Muscle of back (tissue), 13 donors: ENCODE measurements at places on chromosomes 2 and 18.

DNA sequence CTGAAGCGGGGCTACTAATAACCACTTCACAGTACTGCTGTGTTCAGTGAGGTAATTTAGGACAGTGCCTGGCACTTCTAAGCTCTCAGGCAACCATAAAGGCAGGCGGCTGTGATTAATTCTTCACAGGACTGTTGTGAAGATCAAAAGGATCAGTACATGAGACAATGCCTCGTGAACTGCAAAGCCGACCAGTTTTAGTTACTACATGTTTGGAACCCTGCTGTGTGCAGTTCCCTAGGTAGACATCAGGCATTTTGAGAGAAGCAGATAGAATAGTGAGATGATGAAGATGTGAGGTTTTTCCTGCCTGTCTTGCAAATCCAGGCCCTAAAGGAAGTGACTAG is 19.1 kb downstream of the EFHD1 start:
- DNase-seq: no peak

- no peak for DNase-seq
Observed at GRCh38 chr18:22439447-22439846, 21.7 kb upstream of the CTAGE1 start.

DNA sequence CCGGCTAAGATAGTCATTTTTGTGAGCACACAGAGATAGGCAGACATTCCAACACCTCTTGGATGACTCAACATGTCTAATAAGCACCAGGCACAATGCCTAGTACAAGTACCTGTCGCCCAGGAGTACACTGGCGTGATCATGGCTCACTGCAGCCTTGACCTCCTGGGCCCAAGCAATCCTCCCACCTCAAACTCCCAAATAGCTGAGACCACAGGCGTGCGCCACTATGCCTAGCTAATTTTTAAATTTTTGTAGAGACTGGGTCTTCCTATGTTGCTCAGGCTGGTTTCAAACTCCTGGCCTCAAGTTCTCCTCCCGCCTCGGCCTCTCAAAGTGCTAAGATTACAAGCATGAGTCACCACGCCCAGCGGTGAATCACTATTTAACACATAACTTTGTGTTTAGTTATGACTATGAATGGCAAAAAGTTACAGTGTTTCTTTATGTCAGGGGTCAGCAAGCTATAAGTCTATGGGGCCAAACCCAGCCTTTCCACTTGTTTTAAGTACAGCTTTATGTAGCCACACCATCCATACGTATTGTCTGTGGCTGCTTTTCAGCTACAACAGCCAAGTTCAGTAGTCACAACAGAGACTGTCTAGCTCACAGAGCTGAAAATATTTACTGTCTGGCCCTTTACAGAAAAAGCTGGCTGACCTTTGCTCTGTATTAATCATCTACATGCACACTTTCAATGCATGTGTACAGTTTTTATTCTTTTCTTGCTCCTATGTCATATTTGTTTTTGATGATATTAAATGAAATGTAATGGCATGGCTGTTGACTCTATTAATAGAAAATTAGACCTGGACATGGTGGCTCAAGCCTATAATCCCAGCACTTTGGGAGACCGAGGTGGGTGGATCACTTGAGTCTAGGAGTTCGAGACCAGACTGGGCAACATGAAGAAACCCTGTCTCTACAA is 18.7 kb downstream of the ORC2 start:
- peak; percentile 67 for DNase-seq

DNA sequence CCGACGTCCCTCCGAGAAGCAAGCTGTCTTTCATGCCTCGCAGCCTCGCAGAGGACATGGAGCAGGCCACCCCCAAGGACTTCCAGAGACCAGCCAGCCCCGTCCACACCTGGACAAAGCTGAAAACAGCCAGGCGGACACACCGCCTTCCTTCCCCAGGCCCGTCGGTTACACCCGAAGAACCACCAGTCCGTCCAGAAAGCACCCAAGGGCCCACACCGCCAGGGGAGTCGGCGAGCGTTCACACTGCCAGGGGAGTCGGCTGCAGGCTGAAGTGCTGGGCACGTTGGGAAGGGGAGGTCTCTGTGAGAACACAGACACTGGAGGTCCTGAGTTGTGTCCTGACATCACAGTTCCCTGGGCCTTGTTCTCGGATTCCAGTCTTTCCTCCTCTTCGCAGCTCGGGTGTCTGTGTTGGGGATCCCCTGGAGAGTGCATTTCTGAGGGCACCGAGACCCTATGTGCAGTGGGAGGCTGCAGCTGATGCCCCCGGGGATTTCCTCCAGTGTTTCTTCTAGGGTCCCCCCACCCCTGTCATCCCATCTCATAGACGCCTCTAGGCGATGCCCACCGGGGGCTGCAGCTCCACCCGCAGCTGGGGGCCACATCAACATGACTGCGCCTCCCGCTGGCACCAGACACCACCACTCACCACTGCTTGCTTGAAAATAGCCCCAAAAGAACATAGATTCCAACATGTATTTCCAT is 344.4 kb upstream of the SALL3 start:
- no peak for DNase-seq

DNA sequence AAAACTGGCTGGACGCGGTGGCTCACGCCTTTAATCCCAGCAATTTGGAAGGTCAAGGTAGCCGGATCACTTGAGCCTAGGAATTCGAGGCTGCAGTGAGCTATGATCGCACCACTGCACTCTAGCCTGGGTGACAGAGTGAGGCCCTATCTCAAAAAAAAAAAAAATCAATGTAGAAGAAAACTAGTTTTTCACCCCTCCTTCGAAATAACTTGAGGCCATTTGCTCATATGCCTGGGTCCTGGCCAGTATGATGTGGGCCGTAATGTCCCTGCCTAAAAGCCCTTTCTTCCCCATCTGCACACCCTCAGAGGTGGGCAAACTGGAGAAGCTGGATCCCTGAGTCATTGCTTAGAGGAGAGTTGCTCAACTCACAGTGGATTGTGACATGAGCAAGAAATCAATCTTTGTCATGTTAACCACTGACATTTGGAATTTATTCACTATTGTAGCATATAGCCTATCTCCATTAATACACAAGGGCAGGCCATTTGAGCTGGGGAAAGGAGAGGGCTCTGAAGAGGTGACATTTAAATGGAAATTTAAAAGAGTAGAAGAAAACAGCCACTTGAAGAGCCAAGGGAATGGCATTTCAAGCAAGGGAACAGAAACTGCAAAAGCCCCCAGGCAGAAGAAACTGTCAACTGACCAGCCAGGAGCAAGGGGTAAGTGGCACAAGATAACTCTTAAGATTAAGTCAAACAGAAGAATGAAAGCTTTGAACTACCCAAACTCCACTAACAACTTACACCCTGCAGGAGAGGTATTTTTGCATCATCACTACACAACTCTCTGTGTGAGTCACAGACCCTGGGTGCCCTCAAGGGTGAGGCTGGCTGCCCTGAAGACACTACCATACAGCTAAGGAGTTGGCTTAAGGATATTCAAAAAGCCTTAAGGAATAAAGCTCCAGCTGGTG is 7.6 kb upstream of the METTL21A start:
- no peak for DNase-seq

DNA sequence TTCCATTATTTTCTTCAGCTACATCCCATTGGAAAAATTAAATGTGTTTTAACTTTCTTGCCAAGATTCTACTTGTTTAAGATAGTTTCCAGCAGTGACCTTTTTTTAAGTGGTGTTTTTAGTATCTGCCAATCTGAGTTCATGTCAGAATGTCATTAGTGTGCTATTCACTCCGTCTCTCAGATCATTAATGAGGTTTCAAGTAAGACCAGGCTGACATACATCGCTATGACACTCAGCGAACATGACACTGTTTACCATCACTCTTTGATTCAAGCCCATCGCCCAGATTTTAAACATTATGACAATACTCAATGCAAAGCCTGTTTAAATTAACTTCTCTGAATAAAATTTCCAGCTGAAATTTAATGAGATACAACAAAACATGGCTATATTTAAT is 272.0 kb upstream of the KYNU start:
- no peak for DNase-seq

- no peak for DNase-seq
Observed at GRCh38 chr2:63434024-63435001, 154.0 kb downstream of the WDPCP start.

- no peak for DNase-seq
Observed at GRCh38 chr18:74029161-74029560, 118.5 kb downstream of the FBXO15 start.

GRCh38 chr18:70279470-70279869 is 9.4 kb upstream of the SOCS6 start:
- no peak for DNase-seq

GRCh38 chr2:57205241-57205640 is 841.4 kb upstream of the VRK2 start:
- DNase-seq: no peak

DNA sequence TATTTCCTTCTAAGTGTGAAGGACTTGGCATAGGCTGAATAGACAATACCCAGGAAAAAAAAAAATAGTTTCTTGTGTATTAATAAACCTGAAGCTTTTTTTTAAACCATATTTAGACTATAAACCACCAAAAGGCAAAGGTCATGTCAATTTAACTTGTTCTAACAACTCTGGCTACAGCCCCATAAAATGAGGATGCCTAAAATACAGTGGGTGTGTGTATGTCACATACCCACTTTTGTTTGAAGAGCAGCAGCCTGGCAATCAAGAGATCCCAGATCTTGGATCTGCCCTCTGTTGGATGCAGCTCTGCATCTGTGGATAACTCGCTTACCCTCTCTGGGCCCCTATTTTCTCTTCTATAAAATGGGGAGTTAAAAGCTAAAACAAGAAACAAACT is 65.4 kb downstream of the SATB2 start:
- DNase-seq: no peak

GRCh38 chr2:222058819-222059445 is 239.9 kb downstream of the PAX3 start:
- DNase-seq: peak; percentile 44

GRCh38 chr2:38571193-38571592 is 31.5 kb downstream of the HNRNPLL start:
- DNase-seq: no peak

DNA sequence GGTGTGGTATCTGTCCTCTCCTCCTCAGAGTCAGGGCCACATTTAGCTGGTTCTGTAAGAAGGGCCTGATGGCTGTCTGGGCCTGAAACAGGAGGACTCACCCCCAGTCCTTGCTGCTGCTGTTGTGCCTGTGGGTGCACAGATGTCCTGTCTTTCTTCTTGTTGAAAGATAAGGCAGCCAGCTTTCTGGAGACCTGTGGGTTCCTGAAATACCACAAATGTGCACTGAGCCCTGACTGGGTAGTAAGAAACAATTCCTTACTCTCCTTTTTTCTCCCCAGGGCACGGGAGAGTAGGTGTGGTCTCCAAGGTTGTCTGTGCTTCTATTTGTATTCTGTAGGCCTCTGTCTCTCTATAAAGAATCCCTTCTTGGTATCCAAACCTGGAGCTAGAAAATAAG is 96.2 kb upstream of the DLX2 start:
- DNase-seq: no peak

GRCh38 chr2:212843409-212844199 is 305.0 kb upstream of the ERBB4 start:
- DNase-seq: peak; percentile 47

DNA sequence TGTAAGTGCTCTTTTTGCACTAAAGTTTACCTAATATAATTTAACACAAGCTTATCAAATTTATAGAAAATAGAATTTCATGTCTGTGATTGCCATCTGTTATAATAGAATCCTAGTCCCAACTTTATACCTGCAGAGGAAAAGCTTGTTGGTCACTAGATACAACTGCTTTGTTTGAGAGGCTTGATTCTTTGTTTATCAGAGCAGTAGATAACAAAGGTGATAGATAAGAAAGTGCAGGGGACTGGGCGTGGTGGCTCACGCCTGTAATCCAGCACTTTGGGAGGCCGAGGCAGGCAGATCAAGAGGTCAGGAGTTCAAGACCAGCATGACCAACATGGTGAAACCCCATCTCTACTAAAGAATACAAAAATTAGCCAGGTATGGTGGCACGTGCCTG is 528.0 kb downstream of the STK39 start:
- no peak for DNase-seq

DNA sequence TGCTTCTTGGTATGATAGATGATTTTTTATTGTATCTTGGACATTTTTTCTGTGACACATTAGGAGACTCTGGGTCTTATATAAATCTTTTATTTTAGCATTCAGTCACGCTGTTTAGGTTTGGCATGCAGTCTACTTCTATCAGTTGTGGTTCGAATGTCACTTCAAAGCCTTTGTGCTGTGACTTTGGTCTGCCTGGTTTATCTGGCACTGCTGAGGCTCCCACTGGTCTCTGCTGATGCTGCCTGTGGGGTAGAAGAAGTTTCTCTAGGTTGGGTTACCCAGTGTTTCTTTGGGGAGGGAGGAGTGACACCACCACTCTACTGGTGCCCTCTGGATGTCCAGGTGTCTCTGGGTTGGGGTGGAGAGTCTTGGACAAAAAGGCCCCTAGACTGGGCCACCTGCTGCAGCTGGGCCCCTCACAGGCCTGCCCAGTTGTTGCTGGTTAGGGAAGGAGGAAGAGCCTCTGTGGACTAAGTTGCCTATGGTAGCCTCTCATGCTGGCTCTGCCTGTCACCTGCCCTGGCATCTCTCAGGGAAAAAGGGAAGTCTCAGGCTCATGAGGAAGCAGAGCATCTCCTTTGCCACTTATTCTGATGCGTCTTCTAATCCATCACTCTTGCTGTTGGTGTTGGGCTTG is 115.4 kb upstream of the HS6ST1 start:
- no peak for DNase-seq

DNA sequence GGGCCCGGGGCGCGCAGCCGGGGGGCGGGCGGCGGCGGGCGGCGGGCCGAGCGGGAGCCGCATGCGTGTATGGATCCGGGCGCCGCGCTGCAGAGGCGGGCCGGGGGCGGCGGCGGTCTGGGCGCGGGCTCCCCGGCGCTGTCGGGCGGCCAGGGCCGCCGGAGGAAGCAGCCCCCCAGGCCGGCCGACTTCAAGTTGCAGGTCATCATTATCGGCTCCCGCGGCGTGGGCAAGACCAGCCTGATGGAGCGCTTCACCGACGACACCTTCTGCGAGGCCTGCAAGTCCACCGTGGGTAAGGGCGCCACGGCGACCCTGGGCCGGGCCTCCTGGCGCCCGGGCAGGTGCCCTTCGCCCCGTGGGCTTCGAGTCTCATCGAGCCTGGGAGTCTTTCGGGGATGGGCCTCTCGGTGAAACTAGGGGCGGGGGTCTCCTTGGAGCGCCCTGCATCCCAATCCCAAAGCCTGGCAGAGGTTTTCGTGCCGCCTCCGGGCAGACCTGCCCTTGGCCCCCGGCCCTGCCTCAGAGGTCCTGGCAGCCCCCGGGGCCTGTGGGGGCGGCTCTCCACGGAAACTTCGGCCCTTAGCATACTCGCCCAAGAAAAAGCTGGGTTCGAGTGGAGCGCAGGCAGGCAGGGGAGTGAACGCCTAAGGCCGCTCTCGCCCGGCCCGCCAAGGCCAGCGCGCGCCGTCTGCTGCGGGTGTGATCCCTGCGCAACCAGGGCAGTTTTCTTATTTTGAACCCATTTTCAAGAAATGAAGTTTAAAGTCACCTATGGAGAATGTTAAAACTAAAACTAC is 622 bp downstream of the RAB12 start:
- peak; percentile 55 for DNase-seq

DNA sequence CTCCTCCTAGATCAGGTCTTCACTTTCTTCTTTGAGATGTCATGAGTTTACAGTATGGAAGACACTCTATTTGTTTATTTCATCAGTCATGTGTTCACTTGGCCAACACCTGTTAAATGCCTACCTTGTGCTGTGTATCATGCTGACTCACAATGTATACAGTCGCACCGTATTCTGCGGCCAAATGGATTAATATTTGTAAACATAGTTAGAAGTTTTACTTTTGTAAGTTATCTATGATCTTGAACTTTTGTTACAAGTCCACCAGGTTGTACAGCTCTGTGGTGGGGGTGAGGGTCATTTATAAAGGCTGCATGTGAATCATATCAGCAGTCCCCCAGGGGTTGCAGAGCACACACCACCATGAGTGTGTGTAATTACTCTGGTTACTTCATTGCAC is 408.7 kb upstream of the NRP2 start:
- no peak for DNase-seq

GRCh38 chr2:152034257-152034801 is 64.5 kb downstream of the CACNB4 start:
- no peak for DNase-seq
